Tibial artery (tissue), 4 donors: ENCODE measurements at places on chromosomes 7 and 10.

GRCh38 chr7:38070718-38071117 is 107.3 kb upstream of the STARD3NL start:
- no peak for DNase-seq

GRCh38 chr7:104795616-104796398 is 218.2 kb upstream of the KMT2E start:
- no peak for DNase-seq

GRCh38 chr7:75985009-75985517 is 9.3 kb downstream of the TMEM120A start:
- no peak for DNase-seq

- DNase-seq = no peak
Observed at GRCh38 chr7:31640381-31640780, 46.6 kb upstream of the PPP1R17 start.

DNA sequence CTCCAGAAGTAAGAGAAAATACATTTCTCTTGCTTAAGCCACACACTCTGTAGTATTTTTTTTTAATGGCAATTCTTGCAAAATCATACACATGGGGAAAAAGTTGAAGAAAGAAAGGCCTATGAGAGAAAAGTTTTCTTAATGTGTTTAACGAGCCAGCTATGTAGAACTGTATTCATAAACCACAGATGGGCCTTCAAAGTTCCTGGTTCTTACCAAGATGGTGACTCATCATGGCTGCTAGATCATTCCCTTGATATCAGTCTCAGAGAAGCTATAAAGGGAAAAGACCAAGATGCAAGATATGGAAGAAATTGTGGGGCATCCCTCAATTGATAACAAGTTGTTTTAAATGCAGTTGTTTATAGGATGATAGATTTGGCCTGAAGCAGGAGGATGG is 992.7 kb upstream of the MBL2 start:
- no peak for DNase-seq

DNA sequence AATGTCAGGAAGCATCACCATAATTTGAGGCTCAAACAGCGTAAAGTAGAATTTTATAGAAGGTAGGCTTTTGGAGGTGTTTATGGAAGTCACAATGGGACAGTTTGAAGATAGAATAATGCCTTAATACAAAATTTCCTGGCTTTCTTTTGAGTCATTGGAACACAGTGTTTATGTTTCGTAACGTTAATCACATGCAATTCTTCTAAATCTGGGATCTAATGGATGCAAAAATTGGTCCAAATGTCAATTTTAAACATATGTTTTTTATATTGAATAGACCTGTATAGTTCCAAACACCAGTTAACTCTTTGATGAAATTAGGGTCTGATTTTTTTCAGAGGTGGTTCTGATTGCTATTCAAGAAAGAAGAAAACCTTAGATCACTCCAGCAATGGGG is 86.5 kb upstream of the HPS1 start:
- no peak for DNase-seq

DNA sequence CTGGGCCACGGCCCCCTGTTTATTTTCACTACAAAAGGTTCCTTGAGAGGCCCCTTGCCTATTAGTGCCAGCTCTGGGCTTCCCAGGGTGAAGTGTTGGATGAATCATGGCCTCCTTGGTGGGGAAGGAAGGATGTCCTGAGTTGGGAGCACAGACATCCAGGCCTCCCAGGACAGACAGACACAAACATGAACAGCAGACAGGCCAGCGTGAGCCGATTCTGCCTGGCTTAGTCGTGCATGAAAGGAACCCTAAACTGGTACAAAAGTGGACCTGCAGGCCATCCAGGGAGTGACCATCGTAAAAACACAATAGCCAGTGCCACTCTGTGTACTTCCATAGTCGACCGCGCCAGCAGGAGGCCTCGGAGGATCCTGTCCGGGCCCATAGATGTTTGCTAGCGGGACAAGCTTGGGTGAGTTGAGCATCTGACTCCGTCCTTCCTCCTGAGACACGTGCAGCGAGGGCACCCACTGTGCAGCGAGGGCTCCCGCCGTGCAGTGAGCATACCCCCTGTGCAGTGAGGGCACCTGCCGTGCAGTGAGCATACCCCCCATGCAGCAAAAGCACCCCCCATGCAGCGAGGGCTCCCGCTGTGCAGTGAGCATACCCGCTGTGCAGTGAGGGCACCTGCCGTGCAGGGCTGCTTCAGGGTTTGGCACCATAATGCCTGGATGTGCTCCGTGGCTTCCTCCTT is 51.3 kb upstream of the PRKAR1B start:
- no peak for DNase-seq
